RKO (cell line): ENCODE measurements at places on chromosomes 5 and 9.

GRCh38 chr9:20481437-20481836 lies 140.9 kb downstream of the MLLT3 start:
- DNase-seq, result no peak

DNA sequence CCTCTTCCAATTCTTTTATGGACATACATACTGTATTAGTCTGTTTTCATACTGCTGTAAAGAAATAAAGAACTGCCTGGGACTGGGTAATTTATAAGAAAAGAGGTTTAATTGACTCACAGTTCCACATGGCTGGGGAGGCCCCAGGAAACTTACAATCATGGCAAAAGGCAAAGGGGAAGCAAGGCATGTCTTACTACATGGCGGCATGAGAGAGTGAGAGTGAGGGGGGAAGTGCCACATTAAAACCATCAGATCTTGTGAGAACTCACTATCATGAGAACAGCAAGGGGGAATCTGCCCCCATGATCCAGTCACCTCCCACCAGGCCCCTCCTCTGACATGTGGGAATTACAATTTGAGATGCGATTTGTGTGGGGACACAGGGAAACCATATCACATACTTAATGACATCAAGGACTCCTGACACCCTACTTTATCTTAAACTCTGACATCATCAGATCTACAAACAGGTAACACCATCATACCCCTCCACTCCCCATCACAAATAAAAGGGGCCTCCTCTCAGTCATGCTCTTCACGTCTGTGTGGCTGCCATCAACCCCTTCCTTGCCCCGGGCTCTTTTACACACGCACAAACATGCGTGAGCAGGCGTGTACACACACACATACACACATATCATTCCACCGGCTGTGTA lies 9.7 kb downstream of the ANKRD33B start:
- DNase-seq, result no peak

DNA sequence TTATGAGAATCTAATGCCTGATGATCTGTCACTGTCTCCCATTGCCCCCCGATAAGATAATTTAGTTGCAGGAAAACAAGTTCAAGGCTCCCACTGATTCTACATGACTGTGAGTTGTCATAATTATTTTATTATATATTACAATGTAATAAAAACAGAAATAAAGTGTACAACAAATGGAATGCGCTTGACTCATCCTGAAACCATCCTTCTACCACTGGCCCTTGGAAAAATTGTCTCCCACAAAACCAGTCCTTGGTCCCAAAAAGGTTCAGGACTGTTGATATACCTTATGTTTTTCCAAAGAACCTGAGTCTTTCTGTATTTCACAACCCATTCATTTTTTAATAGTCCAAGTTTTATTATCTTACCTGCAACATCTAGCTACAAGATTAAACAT lies 403.5 kb downstream of the TAF11L14 start:
- no peak for DNase-seq

DNA sequence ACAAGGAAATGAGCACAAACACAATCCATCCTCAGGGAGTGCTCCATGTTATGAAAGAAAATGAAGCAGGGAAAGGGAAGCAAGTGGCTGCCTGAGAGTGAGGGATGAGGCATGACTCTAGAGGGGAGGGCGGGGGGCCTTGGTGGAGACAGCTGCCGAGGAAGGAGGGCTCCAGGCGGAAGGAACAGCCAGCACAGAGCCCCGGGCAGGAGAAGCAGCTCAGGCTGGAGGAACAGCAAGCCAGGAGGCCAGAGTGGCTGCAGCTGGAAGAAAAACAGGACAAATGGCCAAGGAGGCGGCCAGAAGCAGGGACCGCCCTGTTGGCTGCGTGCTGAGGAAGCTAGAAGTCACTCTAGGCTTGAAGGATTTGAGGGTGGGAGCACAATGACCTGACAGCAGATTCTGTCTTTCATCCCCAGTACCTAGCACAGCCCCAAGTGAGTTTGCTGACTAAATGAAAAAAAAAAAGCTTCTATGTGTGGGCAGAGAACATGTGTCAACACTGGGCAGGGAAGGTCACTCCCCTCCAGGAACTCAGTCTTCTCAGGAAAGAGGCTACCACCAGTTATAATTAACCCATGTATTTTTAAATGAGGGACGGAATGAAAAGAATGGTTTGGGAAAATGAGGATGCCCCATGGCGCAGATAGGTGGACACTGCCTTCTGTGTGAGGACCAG lies 142.8 kb downstream of the DCP2 start:
- DNase-seq, result no peak

DNA sequence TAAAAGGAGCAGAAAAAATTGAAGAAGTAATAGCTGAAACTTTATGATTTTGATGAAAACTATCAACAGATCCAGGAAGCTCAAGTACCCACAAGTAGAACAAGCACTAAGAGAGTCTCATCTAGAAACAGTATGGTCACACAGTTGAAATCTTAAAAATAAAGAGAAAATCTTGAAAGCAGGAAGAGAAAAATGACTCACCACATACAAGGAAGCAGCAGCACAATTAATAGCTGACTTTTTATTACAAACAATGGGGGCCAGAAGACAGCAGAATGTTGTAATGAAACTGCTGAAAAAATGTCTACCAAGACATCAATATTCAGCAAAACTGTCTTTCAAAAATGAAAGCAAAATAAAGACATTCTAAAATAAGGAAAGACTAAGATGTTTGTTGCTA lies 1108.3 kb upstream of the DMAC1 start:
- DNase-seq, result no peak

DNA sequence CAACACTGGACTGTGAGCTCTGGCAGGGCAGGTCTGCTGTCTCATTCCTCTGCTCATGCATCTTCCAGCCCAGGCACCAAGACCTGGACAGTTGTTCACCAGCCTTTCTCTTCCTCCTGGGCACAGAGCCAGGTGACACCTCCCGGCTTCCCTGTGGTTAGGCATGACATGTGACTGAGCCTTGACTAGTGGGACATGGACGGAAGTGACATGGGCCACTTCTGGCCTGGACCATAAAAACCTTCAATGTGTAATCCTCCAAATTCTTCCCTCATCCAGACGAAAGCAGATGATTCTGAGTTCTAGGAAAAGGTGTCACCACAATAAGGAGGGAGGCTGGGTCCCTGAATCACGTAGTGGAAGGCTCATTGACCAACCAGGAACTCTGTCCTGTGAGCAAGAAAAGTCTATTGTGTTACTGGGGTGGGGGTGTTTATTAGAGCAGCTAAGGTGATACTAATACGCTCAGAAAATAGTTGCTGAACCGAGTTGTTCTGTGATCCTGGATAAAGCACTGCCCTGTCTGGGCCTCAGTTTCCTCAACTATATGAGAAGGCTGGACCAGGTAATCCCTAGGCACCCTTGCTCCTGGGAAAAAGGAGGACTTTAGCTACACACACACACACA lies 26.6 kb upstream of the CRB2 start:
- peak; percentile 66 for DNase-seq

GRCh38 chr9:37700900-37701299 lies 50.1 kb downstream of the FRMPD1 start:
- no peak for DNase-seq

DNA sequence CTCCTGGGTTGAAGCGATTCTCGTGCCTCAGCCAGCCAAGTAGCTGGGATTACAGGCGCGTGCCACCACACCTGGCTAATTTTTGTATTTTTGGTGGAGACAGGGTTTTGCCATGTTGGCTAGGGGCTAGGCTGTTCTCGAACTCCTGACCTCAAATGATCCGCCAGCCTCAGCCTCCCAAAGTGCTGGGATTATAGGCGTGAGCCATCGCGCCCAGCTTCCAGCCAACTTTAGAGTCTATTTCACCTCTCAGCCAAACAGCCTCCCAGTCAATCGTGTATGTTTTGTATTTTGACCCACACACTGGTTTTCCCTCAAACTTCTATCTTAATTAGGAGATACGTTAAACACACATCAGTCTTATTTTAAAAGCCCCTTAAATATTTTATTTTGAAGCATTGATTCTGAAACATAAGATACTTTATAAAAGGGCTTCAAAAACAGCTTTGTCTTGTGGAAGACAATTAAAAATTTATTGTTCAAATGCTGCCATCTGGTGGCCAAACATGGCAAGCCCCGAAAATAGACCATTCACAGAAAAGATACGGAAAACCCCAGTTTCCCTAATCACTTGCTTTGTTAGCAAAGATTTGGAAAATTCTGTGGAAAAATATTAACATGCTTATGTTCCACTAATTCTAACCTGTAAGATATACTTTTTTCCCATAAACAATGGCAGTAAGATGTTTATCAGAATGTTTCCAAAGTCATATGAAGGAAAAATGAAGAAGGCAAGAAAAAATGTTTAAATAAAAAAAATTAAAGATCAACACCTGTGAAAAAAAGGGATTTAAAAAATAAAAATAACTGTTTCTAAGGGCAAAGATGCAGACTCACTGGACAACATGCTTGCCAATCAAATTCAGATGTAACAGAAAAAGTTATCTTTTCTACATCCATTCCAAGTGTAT lies 33.1 kb downstream of the APTX start:
- peak; percentile 35 for DNase-seq

- no peak for DNase-seq
Measured at GRCh38 chr5:142797420-142797819, 27.2 kb downstream of the ARHGAP26 start.

DNA sequence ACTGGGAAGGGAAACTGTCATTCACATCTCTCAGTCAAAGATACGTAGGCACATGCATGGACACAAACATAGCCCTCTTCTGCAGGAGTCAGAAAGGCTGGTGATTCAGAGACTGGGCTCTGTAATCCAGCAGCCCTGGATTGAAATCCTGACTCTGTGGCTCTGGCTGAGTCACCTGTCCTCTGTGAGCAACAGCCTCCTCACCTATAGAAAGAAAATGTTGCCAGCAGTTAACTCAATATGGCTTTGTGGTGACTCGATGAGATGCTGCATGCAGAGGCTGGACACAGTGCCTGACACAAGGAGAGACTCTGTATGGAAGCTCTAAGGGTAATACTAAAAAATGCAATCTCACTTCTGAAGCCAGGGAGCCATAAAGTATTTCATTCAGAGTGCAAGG lies 23.9 kb upstream of the CDKN2AIPNL start:
- DNase-seq, result peak; percentile 85

- DNase-seq, result no peak
Measured at GRCh38 chr9:126411948-126412284, 85.3 kb downstream of the MVB12B start.

DNA sequence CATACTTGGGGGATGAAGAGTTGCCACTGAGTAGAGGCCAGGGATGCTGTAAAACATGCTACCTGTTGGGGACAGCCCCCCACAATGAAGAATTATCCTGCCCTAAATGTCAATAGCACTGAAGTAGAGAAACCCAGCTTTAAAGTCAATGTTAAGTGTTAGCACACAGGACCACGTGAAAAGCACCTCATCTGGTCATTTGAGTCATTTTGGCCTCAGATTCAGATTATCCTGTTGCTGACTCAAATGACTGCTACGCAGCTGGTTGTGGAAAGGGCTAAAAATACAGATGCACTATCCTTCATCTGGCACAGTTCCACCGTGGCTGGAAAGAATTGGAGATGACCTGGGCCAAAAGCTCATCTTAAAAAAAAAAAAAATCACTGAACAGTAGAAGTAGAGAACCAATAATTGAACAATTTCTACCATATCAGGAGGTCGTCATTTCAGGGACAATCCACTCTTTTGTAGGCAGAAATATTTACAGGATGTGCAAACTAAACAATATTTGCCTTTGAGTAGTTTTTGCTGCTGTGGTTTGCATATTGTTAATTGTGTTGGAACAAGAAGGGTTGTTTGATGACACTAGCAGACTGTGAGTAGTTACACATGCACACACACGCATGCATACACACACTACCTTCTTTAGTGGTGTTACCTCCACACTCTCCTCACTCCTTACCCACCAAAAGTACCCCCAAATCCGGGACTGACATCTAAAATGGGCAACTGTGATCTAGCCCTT lies 195.3 kb upstream of the KLF9 start:
- peak; percentile 64 for DNase-seq

DNA sequence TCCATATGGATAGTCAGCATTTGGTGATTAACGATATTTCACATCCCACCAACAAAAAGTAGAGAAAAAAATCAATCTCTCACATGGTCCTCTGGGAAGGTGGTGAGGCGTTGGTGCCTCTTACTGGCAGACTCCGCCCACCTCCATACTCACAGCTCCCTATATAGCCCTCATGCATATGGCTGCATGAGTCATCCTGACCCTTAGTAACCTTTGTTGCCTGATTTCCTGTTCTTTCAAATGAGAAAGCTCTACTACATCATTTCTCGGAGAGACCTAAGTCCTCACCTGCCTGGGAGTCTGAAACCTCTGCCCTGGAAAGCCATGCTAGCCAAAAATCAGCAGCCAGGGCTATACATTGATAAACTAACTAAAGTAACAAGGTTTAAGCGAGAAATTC lies 33.3 kb upstream of the ABCA1 start:
- DNase-seq, result peak; percentile 94

- DNase-seq, result no peak
Measured at GRCh38 chr5:68037546-68037945, 178.0 kb upstream of the PIK3R1 start.

DNA sequence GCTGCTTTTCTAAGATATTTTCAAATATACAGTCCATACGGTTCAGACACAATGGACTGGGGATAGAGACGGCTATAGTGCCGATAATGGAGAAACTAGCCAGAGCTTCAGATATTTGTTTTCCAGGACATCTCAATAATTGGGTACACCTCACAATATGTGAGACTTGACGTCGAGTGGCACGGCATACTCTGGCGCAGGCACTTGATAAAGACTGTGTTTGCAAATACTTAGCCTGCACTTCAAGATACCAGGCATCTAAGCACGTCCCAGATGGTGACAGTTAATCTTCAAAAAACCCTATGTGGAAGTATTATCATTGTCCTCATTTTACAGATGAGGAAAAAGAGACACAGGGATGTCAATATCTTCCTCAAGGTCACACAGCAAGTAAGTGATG lies 48.5 kb downstream of the SEMA5A start:
- no peak for DNase-seq

- DNase-seq, result no peak
Measured at GRCh38 chr9:84379740-84380139, 39.2 kb upstream of the SLC28A3 start.

- DNase-seq, result no peak
Measured at GRCh38 chr9:75687359-75687953, 203.0 kb upstream of the PCSK5 start.

- DNase-seq, result no peak
Measured at GRCh38 chr9:103615994-103616393, 478.1 kb upstream of the SMC2 start.

- DNase-seq, result no peak
Measured at GRCh38 chr9:84059936-84060335, 79.3 kb downstream of the RMI1 start.

DNA sequence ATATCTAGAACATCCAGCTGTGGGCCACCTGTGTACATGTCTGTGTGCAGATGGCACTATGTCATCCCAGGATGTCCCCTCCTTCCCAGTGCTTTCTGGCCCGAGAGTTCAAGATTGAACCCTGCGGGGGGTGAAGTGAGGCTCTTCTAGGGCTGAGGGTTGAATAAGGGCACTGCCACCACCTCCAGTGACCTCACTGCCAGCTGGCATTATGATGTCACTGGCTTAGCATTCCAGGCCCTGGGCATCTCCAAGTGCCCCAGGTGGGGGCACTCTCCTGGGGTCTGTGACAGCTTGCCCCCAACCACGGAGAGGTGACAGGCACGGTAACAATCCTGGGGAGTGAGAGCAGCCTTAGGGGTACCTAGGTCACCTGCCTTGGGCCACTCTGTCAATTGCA lies 27.1 kb downstream of the CXXC5 start:
- DNase-seq, result no peak
